ENCODE measurements at places on chromosomes 2 and 18.

GRCh38 chr2:17878281-17879136 lies at the start of gene KCNS3:
TSS of gene KCNS3 (plus strand) at chr2:17878667. CDS start at chr2:17931009, 52,342 bp downstream.
- DNase-seq = no peak

DNA sequence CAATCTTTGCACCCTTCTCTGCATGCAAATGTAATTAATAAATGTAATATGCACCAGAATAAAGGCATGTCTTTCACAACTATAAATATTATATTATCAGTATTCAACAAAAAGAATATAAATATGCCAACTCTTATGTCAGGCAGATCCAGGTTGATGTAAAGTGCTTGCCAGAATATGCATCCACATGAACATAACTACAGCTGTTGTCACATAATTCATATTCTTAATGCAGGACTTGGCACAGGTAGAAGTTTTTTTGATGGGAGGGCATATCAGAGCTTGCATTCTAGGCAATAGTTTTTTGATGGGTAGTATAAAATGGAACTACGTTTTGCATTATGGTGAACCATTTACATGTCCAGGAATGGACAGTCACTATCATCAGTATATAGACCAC lies 544.3 kb downstream of the ZNF804A start:
- no peak for DNase-seq

GRCh38 chr2:176819306-176819705 lies 393.3 kb upstream of the HNRNPA3 start:
- no peak for DNase-seq

- no peak for DNase-seq
These were observed 651 bp upstream of the TXNL1 start for GRCh38 chr18:56639104-56639381.
